Foreskin keratinocyte (primary cell): ENCODE measurements at places on chromosomes 16 and 17. TPM values are rescaled to one million over a fixed set of nuclear protein-coding genes. Genes with fewer than 3 reads are reported as not detected.

PPP1R1B gene
- total RNA-seq, result 0.68 and 0.88 TPM in 2 replicates

KRT15 gene
- 195 and 314 TPM in 2 replicates for total RNA-seq

HSDL1 gene
- total RNA-seq, result 13.6 and 15.7 TPM in 2 replicates

MEIOC gene
- 0.14 and 0.24 TPM in 2 replicates for total RNA-seq

SAMD14 gene
- total RNA-seq, result 0.99 and 2.4 TPM in 2 replicates
